ENCODE measurements at places on chromosomes 3 and 15.

DNA sequence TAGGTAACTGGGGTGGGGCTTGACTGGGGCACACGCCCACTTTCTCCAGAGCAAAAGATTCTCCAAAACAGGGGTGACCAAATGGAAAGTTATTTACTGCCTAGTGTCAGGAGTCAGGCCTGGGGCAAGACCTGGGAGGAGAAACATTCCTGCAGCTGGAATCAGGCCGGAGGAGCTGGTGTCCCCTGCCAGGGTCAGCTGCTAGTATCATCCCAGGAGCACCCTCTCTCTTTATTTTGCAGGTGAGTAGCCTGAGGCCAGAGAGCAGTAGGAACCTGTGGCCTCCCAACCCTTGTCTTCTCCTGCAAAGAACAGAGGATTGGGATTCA lies 32.9 kb downstream of the DNAJB8 start:
- peaks cover 4% of the 10 kb centered on the region for H3K36me3 ChIP-seq
- H3K4me3 ChIP-seq = no peak overlapping the region
- no peak overlapping the region for H3K27ac ChIP-seq
- H3K4me1 ChIP-seq = no peaks in the 10 kb centered on the region

- peaks cover 5% of the 10 kb centered on the region for H3K36me3 ChIP-seq
- H3K4me3 ChIP-seq = no peak overlapping the region
- no peak for DNase-seq
- H3K27ac ChIP-seq = no peak overlapping the region
- no peaks in the 10 kb centered on the region for H3K27me3 ChIP-seq
Measured at GRCh38 chr15:45611305-45611704, 23.5 kb upstream of the SQOR start.

DNA sequence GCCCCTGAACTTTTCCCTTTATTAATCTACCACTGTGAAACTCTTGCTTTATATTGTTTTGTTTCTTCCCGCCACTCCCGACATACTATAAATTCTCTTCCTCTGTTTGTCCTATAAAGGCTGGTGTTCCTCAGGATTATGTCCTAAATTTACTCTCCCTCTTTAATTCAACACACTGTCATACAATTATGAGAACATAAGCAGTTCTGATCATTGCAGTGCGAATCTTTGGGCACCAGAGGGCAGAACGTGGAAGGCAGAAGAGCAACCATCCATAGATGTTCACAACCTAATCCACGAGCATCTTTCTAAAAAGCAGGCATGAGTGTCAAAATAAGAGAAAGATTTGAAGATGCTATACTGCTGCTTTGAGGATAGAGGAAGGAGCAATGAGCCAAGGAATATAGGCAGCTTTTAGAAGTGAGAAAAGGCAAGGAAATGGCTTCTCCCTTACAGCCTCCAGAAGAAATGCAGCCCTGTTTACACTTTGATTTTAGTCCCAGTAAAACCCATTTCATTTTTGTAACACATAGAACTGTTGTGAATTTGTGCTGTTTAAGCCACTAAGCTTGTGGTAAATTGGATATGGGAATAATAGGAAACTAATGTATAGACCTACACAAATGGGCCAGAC lies 179.4 kb downstream of the GBE1 start:
- no peak overlapping the region for H3K27ac ChIP-seq
- no peak overlapping the region for H3K4me3 ChIP-seq
- no peak for DNase-seq
- H3K4me1 ChIP-seq = no peaks in the 10 kb centered on the region
- no peaks in the 10 kb centered on the region for H3K27me3 ChIP-seq

DNA sequence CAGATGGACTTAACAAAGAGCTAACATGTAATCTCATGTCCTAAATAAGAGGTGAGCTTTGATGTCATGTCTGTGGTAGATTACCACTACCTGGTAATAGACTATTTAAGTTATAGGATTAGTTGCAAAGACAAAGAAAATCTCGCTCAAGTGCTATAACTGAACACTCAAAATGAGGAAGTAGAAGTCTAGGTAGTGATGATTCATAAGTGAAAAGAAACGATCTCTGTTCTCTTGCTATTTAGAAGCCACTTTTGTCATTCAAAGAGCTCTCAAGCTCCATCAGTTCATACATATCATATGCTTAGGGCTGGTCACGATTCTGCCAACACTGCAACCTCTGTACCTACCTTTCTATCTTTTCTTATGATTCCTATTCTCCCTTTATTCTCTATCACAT lies 110.9 kb downstream of the EDEM1 start:
- no peaks in the 10 kb centered on the region for H3K4me1 ChIP-seq
- H3K27ac ChIP-seq = no peak overlapping the region
- no peak overlapping the region for H3K4me3 ChIP-seq
- H3K27me3 ChIP-seq = no peaks in the 10 kb centered on the region
- no peak for DNase-seq
- H3K36me3 ChIP-seq = no peaks in the 10 kb centered on the region

DNA sequence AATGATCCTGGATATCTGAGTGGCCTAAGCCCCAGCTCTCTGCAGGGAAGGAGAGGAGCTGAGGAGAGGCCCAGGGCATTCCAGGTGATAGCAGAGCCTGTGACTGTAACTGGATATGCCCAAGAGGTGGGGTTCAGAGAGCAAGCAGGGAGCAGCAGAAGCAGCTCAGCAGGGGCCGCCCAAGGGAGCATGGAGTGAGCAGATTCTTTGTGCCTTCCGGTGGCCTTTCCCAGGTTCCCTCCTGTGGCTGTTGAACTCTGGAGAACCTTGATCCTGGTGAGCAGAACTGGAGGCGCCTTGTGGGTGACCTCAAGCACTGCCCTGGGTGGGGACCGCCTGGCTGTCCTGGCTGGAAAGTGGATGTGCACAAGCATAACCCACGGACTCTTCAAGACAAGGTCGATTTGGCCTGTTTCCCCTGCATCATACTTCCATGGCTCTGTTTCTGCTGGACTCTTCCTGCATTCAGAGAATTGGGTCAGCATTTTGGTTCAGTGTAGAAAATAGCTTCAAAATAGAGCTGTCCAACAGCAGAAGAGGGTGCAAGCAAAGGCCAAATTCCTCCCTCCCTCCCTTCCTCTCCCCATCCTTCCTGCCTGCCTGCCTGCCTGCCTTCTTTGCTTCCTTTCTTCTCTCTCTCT lies 76.1 kb downstream of the ARNT2 start:
- no peaks in the 10 kb centered on the region for H3K27me3 ChIP-seq
- no peak overlapping the region for H3K27ac ChIP-seq
- H3K4me1 ChIP-seq = no peaks in the 10 kb centered on the region
- DNase-seq = no peak
- H3K4me3 ChIP-seq = no peak overlapping the region
- H3K36me3 ChIP-seq = no peaks in the 10 kb centered on the region

GRCh38 chr15:57298843-57299550 lies 77.3 kb upstream of the CGNL1 start:
- no peak overlapping the region for H3K4me3 ChIP-seq
- H3K36me3 ChIP-seq = no peaks in the 10 kb centered on the region
- H3K27ac ChIP-seq = peak overlapping the region; percentile 15
- H3K4me1 ChIP-seq = peaks cover 11% of the 10 kb centered on the region

GRCh38 chr15:29376590-29376989 lies 107.0 kb upstream of the NSMCE3 start:
- H3K4me3 ChIP-seq = no peak overlapping the region
- no peak for DNase-seq
- no peaks in the 10 kb centered on the region for H3K36me3 ChIP-seq
- H3K4me1 ChIP-seq = no peaks in the 10 kb centered on the region
- peaks cover 3% of the 10 kb centered on the region for H3K27me3 ChIP-seq

DNA sequence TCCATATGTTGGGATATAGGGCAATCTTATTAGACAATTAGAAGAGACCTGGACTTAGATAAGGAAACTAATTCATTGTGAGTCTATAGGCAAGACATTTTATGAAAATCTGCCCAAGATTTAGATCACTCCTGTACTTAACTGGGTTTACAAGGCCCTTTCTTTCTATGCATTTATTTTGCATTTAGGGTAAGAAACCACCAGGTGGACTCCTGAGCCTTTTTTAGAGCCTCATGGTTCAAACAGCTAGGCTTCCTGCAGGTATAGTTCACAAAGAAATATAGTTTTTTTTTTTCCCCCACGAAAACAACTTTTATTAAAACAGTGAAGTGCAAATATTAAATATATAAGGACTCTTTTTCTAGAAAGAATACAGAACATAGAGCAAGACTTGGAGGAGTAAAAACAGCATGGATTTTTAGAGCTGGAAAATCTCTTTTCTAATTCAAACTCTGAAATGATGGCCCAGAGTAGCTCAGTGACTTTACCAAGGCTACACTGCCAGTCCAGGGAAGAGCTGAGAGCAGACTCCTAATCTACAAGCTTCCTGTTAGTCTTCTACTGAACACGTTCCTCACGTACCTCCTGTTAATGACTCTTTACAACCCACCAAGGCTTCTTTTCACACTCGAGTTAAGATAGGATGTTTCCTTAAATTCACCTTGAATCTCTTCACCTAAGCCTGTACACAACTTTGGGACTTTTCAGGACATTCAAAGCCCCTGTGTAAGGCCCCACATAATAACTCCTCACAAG lies 400.9 kb upstream of the ATP11B start:
- H3K27me3 ChIP-seq = peaks cover 5% of the 10 kb centered on the region
- DNase-seq = no peak
- H3K36me3 ChIP-seq = no peaks in the 10 kb centered on the region
- no peak overlapping the region for H3K4me3 ChIP-seq

GRCh38 chr15:61057376-61057775 lies 171.7 kb downstream of the RORA start:
- peaks cover 16% of the 10 kb centered on the region for H3K4me1 ChIP-seq
- H3K36me3 ChIP-seq = no peaks in the 10 kb centered on the region
- DNase-seq = no peak
- H3K4me3 ChIP-seq = no peak overlapping the region
- H3K27me3 ChIP-seq = peaks cover 4% of the 10 kb centered on the region
- H3K27ac ChIP-seq = peak overlapping the region; percentile 28

DNA sequence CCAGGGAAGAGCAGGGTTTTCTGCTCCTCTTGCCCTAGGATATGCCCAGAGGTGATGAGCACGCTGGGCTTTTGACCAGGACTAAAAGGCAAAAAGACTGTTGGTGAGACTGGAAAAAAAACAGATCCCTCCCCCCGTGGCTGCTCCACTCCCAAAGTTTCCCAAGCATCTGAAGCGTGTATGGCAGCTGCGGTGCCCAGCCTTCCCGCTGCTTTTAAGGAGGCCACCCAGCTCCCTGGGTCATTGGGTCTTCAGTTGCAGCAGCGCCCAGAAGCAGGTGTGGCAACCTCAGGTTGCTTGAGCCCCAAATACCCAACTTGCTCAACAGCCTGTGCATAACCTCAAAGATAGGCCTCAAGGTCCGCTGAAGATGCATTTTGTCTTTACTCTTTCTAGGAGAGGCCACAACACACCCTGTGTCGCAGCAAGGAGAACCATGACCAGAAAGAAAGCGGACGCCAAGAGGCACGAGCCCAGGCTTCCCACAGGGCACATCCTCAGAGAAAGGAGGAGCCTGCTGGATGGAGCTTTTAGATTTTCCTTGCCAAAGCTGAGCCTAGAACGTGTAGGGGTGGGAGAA lies 2.0 kb downstream of the SRGAP3 start:
- no peak for DNase-seq
- no peak overlapping the region for H3K27ac ChIP-seq
- peaks cover 22% of the 10 kb centered on the region for H3K4me1 ChIP-seq
- H3K36me3 ChIP-seq = no peaks in the 10 kb centered on the region
- H3K4me3 ChIP-seq = no peak overlapping the region

- peaks cover 3% of the 10 kb centered on the region for H3K36me3 ChIP-seq
- no peak for DNase-seq
- H3K4me3 ChIP-seq = no peak overlapping the region
- H3K27ac ChIP-seq = no peak overlapping the region
Measured at GRCh38 chr3:27610800-27611525, 111.2 kb downstream of the EOMES start.

- H3K4me3 ChIP-seq = peak within 1 kb of the TSS; percentile 92
- H3K36me3 ChIP-seq = peaks cover 17% of the 10 kb centered on the region
- peaks cover 51% of the 10 kb centered on the region for H3K27me3 ChIP-seq
- DNase-seq = peak; percentile 79
- peak within 1 kb of the TSS; percentile 85 for H3K27ac ChIP-seq
- peaks cover 58% of the 10 kb centered on the region for H3K4me1 ChIP-seq
Measured at GRCh38 chr15:76336254-76337058, at the start of gene ISL2. Gene ISL2, plus strand, starts transcription at chr15:76336773. Its CDS starts 111 bp downstream, at chr15:76336884.

GRCh38 chr15:95446854-95447253 lies 883.6 kb upstream of the NR2F2 start:
- peaks cover 6% of the 10 kb centered on the region for H3K27me3 ChIP-seq
- DNase-seq = peak; percentile 30
- peaks cover 27% of the 10 kb centered on the region for H3K4me1 ChIP-seq

DNA sequence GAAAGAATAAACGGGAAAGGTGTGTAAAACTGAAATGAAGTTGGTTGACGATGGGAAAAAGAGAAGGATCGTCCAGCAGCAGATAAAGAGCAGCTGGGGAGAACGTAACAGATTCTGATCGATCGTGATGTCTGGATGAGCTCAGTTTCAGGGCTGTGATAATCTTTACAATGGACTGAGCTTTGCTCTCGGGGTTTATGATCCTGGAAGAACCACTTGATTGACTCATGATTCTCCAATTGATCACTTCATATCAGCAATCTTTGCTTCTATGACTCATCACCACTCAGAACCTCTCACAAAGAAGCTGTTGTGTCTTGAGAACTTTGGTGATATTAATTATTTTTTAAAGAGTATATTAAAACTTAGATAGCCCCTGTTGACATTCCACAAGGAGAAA lies 690.7 kb downstream of the TUSC7 start:
- no peaks in the 10 kb centered on the region for H3K36me3 ChIP-seq
- no peaks in the 10 kb centered on the region for H3K27me3 ChIP-seq
- no peaks in the 10 kb centered on the region for H3K4me1 ChIP-seq

DNA sequence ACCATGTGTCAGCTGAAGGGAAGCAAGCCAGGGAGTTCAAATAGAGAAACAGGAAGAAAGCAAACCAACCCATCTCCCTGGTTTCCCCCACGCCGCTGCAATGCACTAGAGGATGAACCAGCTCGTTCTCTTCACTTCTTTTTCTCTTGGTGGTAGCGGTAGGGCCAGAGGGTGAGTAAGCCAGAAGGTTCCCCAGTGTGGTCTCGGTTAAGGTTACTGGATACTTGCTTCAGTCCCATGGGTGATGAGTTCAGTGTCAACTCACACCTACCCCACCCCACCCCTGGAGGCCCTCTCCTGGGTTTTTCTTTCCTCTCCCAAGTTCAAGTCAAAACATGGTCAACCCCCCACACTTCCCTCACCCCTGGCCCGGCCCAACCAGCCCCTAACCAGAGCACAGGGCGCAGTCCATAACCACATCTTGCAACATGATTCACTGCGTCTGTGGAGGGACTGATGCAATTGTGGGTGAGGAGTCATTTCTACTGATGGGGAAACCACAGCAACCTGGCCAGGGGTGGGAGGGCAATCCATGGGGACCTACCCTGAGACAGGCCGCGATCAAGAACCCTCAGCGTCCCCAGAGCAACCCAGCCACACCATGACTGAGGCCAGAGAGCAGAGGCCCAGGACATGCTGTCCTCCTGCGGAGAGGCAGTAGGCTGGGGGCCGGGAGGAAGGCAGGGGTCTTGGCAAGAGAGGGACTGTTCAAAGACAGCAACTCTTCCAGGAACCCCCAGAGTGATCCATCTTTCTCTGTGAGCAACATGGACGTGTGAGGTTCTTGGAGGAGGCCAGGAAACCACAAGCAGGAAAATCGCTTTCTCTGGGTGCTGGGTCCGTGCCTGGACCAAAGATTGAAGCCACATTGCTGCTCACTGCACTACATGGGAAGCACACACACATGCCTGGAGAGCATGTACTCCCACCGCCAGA lies 276.6 kb downstream of the UACA start:
- peaks cover 6% of the 10 kb centered on the region for H3K36me3 ChIP-seq
- peaks cover 94% of the 10 kb centered on the region for H3K4me1 ChIP-seq
- peaks cover 48% of the 10 kb centered on the region for H3K27me3 ChIP-seq
- peak; percentile 73 for DNase-seq

Measured in activated T-helper 1 cell treated with anti-CD3 and anti-CD28 coated beads, Interleukin-12 subunit alpha, Interleukin-12 subunit beta, Interleukin-2, Interleukin-4 antibody, amounts not matched to agents 30 ng/mL and 10 ng/mL and 1 ng/mL, durations not matched to agents 14 hours and 24 hours and 36 hours (primary cell).